ENCODE measurements at places on chromosomes 5 and 9.

- DNase-seq, result no peak
Measured at GRCh38 chr5:175603987-175604739, 53.7 kb upstream of the HRH2 start.

- DNase-seq, result peak; percentile 44
Measured at GRCh38 chr5:57887851-57888621, 405.4 kb upstream of the ACTBL2 start.

DNA sequence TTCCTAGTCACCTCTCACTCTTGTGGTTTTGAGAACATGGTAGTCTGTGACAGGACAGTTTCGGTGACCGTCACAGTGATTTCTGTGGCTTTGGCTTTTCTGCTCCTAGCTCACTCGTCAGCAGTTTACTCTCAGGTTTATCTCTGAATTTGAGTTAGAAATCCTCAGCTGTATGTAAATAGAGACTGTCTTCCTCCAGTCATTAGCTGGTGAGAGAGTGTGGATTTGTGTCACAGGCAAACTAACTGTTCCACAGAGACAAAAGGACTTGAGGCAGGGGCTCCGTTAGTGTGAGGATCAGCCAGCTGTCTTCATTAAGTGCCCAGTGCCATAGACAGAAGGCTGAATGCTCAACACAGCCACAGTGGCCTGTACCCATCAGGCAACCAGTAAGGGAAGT lies 131.4 kb downstream of the CD180 start:
- DNase-seq, result no peak

- no peak for DNase-seq
Measured at GRCh38 chr5:133936651-133937015, 31.8 kb downstream of the C5orf15 start.

DNA sequence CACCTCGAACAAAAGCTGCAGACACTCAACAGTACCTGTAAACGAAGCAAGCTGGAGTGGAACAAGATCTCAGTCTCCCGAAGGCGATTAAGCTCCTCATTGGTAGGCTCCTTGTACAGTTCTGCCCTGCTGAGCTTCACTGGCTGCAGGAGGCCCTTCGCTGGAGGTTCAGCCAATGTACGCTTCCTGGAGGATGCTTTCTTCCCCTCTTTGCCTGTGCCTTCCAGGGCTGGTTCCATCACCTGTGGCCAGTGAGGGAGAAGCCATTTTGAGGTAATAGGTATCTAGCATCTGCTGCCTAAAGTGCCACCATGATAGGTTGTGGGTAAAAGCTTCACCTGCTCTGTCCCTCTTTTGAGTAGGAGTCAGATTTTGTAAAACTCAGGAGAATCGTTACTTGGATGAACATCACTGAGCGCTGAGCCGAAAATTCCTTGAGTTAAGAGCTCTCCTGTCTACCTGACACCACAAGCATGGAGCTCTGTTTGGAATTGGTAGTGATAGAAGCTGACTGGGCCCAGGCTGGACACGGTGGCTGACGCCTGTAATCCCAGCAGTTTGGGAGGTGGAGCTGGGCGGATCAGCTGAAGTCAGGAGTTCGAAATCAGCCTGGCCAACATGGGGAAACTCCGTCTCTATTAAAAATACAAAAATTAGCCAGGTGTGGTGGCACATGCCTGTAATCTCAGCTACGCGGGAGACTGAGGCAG lies 1.4 kb downstream of the NOL6 start:
- no peak for DNase-seq

GRCh38 chr9:136587145-136587943 lies 41.5 kb upstream of the NOTCH1 start:
- peak; percentile 81 for DNase-seq

DNA sequence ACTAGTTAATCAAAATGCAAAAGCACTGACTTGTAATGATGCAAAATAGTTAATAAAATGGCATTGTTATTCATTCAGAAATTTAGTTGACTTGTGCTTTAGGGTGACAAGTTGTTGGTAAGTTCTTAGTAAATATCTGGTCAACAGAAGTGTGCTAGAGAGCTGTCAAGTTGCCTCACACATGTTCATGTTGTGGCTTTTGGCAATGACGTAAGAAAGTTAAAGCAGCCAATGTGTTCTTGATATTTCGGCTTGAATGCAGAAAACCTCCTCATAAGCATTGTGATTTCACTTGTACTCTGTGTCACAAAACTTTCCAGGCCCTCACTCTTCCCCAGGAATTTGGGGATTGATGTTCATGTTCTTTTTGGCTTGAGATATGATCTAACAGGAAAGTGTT lies 626.7 kb downstream of the PRR16 start:
- DNase-seq, result no peak
